Fibroblast of mammary gland (primary cell): ENCODE measurements at places on chromosomes 2 and 18.

GRCh38 chr2:160252278-160252887 lies 52.3 kb upstream of the ITGB6 start:
- peak; percentile 56 for DNase-seq

DNA sequence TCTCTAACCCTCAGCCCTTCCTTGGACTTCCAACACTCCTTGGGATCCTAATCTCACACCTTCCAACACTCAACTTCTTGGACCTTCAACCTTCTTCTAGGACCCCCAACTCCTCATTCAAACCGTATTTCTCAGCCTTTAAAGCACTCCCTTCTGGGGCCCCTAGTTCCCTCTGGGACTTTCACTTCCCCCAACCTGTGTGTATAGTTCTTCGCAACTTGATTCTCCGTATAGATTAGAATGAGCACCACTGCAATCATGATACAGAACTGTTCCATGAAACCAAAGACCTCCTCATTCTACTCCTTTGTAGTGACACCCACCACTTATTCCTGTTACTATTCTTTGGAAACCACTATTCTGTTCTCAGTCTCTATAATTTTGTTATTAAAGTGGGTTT lies 62.0 kb upstream of the NFU1 start:
- DNase-seq, result no peak

DNA sequence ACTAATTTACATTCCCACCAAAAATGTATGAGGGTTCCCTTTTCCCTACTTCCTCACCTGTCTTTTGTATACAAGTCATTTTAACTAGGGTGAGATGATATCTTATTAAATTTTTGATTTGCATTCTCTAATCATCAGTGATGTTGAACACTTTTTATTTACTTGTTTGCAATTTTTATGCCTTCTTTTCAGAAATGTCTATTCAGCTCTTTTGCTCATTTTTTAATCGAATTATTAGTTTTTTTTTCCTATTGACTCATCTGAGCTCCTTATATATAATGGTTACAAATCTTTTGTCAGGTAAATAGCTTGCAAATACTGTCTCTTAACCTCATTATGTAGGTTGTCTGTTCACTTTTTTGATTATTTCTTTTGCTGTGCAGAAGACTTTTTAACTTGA lies 269.4 kb downstream of the CDH19 start:
- no peak for DNase-seq

DNA sequence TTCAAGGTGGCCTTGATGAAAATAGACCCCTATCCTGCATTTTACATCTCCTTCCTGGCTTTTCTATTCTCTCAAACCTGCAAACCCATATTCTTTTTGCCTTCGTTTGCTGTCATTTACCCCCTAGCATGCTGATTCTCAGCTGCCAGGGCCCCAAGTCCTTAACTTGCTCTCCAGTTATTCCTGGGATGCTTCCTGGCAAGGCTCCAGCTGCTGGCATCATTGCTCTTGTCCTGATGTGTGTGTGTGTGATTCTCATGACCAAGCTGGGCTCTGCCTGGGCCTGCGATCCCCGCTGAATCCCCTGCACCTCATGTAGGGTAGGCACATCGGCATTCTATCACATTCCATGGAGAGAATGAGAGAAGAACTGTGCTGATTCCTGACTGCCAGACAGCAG lies 11.9 kb downstream of the NPAS2 start:
- DNase-seq, result no peak

GRCh38 chr2:134462791-134463698 lies 209.2 kb downstream of the MGAT5 start:
- DNase-seq, result no peak

- peak; percentile 95 for DNase-seq
These were observed 353.8 kb downstream of the RND3 start for GRCh38 chr2:150133623-150134022.

DNA sequence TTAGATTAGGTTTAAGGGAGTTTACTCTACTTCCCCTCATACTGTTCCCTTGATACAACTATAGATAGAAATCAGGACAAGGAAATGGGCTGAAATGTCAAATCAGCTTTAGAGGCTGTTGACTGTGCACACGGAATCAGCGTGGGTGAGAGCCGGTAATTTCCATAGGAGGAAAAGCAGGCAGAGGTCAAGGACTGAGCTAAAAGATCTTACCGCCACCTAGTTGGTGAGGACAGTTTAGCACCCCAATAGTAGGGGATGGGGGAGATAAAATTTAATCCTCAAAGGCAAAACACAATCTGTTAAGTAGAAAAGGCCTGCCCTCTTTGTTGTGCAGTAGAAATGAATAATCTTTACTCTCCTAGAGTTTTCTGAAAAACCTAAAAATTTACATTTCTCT lies 1154.5 kb upstream of the CHAC2 start:
- no peak for DNase-seq

DNA sequence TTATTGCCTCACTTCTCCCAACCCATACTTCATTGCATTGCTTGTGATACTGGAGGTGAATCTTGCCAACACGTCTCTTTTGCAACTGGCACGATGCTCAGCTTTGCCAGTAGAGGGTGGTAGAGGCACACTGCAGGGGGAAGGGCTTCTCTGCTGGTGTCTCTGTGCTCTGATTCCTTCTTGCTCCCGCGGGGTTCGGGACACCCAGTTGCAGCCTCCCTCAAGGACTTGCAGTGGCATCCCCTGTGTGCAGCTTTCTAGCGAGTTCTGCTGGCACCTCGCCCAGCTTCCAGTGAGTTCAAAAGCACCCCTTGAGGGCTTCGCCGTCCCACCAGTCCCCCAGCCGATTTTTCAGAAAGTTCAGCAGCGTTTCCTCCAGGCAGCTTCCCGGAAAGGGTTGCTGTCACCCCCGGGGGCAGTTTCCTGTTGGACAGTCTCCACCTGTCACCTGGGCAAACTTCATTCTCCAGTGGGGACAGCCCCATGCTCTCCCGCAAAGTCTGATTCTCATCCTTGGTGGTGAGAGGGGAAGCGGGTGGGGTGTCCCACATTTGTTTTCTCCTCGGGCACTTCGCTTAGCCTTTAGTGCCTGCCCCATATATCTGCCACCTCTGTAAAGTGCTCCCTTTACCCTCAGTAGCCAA lies 35.4 kb upstream of the EN1 start:
- peak; percentile 71 for DNase-seq

DNA sequence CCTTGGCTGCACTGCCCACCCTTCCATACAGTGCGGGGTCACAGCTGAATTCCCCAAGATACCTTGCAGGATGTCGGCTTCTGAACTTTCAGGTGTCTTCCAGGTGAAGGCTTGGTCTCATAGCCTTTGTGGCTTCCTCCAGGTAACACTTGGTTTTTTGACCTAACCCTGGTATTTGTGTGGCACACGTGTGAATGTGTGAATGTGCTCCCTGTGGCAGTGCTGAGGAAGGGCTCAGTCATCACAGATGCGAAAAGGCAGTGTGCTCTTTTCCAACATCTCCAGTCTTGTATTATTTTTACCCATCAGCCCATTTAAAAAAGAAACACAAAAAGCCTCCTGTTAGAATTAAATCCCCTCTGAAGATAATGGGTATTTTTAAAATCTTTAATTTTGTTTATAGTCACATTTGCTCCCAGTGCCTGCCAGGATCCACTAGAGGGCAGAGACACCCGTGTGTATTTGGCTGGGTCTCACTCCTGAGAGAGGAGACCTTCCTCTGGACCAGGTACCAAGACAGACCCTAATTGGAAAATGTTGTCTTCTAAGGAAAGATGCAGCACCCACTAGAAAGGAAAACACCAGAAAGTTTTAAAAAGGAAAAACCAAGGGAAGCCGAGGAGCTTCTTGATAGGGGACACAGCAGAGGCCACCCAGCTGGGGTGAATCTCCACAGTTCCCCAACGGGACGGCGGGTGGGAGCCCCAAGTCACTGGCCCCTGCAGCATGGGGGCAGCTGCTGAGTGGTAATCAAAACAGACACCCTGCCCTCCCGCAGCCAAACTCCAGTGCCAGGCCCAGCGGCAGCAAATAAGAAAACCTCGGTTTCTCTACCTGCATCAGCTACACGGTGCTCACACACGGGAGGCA lies 27.7 kb downstream of the FAM110C start:
- no peak for DNase-seq

- DNase-seq, result no peak
These were observed 61.4 kb downstream of the TXNL1 start for GRCh38 chr18:56576826-56577573.

DNA sequence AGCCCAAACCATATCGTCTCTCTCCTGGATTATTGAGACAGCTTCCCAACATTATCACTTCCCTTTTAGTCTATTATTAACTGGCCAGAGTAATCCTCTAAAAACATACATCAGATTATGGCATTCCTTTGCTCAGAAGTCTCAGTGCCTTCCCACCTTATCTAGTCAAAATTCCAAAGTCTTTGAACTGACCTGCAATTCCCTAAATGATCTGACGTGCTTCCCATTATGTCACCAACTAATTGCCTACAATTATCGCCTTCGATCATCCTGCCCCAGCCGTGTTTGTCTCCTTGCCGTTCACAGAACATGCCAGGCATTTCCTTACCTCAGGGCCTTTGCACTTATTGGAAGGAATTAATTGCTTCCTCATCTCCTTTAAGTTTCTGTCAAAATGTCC lies 332.4 kb downstream of the IRS1 start:
- DNase-seq, result no peak

GRCh38 chr2:116749994-116750393 lies 1064.5 kb upstream of the DDX18 start:
- DNase-seq, result no peak

DNA sequence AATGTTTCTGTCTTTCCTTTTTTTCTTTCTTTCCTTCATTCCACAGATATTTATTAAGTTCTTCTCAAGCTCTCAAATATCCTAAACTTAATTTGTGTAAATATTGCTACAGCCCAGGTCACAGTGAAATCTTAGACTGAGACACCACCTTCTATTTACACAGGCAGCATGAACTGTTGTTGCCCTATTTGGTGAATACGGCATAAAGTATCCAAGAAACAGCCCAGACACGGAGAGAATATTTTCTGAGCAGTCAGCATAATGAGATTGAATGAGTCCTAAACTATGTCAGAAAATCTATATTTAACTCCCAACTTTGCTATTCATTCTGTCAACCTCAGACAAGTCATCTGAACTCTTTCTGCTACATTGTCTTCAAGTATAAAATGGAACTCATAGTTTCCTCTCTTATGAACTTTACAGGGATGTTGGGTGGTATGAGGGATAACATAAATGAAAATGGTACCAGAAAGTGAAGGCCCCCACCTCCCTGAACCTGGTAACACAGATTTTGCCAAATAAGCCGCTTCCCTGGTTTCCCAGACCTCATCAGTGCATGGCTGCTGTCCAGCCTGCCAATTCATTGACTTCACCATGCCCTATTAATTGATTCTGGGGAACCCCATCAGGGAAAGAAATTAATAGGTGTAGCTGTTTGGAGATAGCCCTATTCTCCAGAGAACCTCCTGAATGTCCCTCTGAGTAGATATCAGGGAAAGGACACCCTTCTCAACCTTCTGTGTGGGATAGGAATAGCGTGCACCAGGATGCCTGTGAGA lies 235.9 kb downstream of the SETBP1 start:
- no peak for DNase-seq

DNA sequence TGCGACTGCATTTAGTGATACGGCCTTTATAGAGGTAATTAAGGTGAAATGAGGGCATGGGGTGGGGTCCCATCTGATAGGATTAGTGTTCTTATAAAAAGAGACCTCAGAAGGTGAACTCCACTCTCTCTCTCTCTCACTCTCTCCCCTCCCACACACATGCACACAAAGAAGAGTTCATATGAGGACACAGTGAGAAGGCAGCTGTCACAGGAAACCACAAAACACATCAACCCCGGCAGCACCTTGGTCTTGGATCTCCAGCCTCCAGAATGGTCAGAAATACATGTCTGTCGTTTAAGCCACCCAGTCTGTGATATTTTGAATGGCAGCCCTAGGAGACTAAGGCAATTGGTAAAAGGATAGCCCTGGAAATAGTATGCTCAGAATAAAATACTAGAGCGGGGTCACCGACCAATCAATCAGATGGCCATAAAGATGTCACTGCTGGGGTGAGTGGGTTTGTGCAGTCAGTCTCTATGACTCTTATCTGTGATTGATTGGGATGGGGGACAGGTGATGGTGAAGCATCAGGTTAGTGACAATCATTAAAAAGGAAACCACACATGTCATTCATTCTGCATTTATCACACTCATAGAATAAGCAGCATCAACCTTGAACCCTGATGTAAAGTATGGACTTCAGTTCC lies 118.9 kb upstream of the POU3F3 start:
- no peak for DNase-seq

GRCh38 chr2:159557437-159558034 lies 58.8 kb downstream of the BAZ2B start:
- DNase-seq, result peak; percentile 31

GRCh38 chr2:102892698-102893310 lies 131.0 kb downstream of the TMEM182 start:
- DNase-seq, result no peak

GRCh38 chr2:179351057-179351456 lies 86.4 kb upstream of the SESTD1 start:
- no peak for DNase-seq

DNA sequence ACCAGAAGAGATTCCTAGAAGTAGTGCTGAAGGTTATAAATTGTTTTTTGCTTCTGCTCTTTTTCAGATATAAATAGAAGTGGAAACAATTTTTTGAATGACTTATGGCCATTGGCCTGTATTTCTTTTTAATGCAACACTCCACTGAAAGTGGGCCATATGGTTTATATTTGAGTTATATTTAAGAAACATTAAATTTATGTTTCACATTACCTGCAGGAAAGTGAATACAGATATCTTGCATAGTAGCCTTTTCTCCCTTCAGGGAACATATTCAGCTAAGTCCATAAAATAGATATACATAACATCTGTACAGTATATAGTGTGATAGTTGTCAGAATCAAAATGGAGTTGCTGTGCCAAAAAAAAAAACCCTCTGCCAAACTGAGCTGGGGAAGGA lies 53.1 kb upstream of the EFEMP1 start:
- DNase-seq, result no peak

DNA sequence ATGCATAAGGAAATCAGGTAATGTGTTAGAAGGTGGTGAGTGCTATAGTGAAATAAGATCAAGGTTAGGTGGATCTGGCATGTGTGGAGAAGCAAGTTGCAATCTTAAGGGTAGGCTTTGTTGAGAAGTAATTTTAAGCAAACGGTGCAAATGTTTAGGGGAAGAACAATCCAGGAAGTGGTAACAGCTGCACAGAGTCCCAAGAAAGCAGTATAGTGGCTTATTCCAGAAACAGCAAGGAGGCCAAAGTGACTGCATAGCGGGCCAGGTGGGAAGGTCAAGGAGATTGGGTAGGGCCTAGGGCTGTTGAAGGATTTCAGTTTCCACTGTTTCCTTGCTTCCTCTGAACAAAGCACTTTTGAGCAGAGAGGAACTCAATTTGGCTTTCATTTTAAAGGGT lies 30.0 kb upstream of the RAB1A start:
- DNase-seq, result no peak
